ENCODE measurements at places on chromosomes 13 and 19. TPM values are rescaled to one million over a fixed set of nuclear protein-coding genes. Genes with fewer than 3 reads are reported as not detected.

DNA sequence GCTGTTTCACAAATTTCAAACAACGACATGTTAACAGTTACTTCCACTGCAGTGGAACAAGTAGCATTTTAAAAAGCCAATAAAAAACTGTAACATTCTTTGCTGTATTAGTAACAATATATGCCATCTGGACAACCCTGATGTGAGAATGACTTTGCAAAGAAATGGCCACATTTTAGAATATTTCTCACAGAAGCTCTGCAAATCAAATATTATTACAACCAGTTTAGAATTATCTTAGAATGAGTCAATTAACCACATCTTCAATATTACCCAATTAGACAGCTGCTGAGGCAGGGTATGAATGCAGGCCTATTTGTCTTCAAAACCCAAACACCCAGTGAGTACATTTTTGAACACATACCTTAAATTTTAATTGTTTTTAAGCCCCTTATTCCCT is 3.2 kb downstream of the ZNF699 start:
- no peak for DNase-seq

DNA sequence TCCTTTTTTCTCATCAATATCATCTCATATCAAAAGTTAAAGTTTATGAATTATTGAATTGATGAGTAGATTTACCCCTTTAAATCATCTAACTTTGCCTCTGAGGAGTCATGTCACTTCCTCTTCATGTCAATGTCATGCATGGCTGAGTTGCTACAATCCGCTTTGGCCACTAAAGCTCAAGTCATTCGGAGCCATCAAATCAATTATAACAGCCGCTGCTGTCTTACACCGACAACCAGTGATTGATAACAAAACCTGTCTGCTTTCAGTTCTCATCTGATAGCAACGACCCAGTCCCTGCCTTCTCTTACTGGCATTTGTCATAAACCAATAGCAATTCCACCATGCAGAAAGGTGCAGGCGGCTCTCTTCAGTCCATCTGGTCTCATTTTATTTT is 429.3 kb downstream of the DIAPH3 start:
- no peak for DNase-seq

The ZNF85 gene
- 4.8 TPM for total RNA-seq

The SOX21 gene
- total RNA-seq = not detected

The ZNF730 gene
- 2.4 TPM for total RNA-seq
